COR-L47 (cell line): ENCODE measurements at places on chromosomes 12 and 14.
A peak's percentile ranks its signal among the peaks of the same experiment; 100 is the strongest.

- no peak for DNase-seq
Measured at GRCh38 chr14:93778453-93778852, 9.8 kb downstream of the PRIMA1 start.

- no peak for DNase-seq
Measured at GRCh38 chr14:55929136-55929535, 189.1 kb upstream of the PELI2 start.

DNA sequence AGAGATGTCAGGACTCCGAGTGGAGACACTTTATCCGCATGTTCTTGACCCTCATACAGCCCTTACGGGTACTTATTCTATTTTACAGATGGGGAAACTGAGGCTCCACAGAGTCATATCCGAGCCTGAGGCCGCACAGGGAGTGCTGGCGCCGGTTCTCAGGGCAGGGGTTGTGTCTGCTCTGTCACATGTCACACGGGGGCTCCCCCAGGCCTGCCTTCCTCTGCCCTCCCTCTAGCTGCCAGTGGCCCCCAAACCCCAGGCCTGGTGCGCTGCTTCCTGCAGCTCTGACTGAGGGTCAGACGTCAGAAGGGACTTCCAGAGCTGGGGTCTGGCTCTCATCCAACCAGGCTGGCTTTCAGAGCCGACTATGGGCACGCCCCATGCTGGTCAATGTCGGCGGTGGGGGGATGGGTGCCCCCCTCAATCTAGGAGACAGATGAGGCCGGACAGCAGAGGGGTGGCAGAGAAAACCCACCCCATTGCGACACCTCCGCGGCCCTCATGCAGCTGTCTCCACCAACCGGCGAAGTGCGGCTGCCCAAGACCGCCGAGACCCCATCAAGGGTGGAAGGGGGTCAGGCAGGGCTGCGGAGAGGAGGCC is 811 bp upstream of the INF2 start:
- peak; percentile 33 for DNase-seq

DNA sequence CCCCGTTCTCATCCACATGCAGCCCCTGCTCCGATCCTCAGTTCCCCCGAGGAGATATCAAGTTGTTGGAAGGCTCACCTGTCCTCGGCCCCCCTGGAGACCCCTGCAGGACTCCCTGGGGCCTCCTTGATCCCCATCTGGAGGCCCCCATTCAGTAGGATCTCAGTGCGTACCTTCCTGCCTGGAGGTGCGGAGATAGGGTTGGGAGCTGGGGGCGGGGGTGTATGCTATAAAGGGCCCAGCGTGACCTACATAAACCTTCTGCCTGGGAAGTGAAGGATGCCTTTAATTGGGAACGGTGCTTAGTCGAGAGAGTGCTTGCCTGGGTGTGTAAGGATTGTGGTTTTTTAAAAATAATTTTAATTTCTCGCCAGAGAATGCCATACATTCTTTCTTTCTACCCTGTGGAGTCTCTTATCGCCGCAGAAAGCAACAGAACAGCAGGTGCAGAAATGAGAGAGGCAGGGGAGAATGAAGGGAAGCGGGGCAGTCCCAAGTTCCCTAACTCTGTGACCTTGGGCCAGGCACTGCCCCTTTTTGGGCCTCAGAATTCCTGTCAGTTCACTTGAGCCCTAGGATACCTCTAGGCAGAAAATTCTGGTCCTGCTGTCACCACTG is 153.7 kb downstream of the TSPAN9 start:
- no peak for DNase-seq

DNA sequence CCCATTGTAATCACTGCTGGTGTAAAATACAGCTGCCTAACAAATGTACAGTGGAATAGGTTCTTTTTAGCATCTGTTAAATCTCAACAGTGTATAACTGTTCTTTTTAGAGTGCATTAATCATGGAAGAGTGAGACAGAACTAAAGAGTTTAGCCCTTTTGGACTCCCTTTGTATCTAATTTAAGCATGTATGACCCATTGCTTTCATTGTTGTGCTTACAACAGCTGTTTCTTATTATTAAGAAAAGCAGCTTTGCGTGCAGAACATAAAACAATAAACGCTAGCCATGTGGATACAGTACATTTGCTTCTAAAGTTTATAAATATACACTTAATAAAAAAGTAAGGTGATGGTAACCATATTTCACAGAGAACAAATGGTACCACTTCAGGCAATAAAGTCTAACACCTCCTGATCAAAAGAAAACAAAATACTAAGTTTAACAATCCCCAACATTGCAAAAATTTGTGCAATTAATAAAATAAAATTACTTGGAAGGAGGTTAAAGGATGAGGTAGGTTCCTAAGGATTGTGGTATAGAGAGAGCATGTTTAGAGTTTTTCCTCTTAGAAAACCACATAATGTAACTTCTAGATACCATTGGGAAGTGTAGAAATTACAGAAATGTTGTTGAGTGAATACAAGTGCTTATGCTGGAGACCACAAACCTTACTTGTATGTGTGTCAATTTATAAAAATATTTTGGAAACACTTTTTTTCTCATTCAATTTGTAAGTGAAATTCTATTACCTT is 448.7 kb downstream of the SLC6A15 start:
- no peak for DNase-seq

DNA sequence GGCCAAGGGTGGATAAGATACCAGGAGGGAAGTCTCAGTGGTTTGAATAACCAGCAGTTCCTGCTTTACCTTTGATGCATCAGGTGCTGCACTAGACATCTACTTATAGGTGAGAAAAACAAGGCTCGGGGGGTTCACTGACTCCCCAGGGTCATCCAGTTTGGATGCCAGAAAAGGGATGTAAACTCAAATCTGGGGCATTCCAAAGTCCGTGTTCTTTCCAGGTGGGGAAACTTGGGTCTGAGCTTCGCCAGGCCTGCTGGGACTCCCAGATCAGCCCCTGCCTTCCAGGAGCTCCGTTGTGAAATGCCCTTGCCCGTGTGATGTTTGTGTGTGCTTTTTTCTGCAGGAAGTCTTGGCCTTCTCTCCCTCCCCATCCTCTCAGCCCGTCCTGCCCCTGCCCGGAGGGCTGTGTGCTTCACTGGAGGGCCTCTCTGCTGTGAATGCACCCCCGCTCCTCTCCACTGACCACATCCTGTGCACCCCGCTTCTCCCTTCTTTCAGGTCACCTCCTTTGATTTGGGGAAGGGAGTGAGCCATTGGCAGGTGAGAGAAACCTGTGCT is 42.1 kb downstream of the TSPAN9 start:
- no peak for DNase-seq

- peak; percentile 47 for DNase-seq
Measured at GRCh38 chr12:95615749-95616148, 64.5 kb upstream of the USP44 start.

GRCh38 chr12:4145990-4146859 is 127.3 kb upstream of the CCND2 start:
- DNase-seq = no peak

GRCh38 chr14:70822530-70823185 is 13.3 kb upstream of the MAP3K9 start:
- DNase-seq = peak; percentile 19
